ENCODE measurements at places on chromosomes 16 and 17.

DNA sequence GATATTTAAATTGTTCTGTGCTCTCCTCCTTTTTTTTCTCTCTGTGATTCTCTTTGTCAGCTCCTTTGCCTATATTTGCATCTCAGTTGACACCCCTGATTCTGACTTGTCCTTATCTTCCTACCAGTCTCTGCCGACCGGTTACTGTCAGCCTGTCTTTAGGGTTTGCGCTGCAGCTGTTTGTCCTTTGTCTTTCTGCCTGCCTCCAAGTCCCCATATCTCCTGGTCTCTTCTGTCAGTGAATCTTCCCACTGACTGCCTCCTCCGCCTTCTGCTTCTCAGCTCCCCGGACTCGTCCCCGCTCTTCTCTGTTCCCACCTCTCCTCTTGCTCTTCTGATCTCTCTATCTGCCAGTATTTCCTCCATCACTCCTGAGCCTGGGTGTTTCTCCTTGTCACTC, 5.2 kb downstream of the TLCD2 start:
- DNase-seq = no peak

- no peak for DNase-seq
Observed at GRCh38 chr17:45976755-45977505, 22.1 kb upstream of the STH start.

GRCh38 chr16:5024632-5025031, 9.1 kb downstream of the NAGPA start:
- DNase-seq = no peak

DNA sequence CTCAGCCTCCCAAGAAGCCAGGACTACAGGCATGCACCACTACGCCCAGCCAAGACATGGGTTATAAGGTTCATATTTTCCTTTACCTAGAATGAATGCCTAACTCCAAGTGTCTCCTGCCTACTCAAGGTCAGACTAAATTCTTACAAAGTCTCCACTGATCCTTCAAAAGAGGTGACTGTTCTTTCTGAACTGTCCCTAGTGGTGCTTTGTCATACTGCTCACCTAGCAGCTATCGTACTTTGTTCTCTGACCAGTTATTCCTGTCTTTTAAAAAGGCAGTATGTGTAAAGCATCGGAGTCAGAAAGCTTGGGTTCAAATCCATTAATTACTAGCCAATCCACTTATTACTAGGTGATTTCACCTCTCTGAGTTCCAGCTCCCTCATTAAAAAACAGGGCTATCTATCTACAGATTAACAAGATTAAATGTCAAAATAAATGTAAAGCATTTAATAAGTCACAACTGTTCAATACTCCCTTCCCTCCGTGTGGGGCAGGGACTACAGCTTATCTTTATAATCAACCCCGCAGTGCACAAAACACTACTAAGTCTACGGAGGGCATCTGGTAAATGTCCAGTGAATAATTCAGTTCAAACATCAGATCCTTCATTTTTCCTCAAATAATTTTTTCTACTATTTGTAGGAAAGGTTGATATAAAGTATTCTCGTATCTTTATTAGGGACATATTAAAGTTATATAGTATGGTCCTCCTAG, 20.0 kb upstream of the ITGA2B start:
- DNase-seq = no peak

- no peak for DNase-seq
Observed at GRCh38 chr16:83994087-83994486, 26.0 kb downstream of the NECAB2 start.

DNA sequence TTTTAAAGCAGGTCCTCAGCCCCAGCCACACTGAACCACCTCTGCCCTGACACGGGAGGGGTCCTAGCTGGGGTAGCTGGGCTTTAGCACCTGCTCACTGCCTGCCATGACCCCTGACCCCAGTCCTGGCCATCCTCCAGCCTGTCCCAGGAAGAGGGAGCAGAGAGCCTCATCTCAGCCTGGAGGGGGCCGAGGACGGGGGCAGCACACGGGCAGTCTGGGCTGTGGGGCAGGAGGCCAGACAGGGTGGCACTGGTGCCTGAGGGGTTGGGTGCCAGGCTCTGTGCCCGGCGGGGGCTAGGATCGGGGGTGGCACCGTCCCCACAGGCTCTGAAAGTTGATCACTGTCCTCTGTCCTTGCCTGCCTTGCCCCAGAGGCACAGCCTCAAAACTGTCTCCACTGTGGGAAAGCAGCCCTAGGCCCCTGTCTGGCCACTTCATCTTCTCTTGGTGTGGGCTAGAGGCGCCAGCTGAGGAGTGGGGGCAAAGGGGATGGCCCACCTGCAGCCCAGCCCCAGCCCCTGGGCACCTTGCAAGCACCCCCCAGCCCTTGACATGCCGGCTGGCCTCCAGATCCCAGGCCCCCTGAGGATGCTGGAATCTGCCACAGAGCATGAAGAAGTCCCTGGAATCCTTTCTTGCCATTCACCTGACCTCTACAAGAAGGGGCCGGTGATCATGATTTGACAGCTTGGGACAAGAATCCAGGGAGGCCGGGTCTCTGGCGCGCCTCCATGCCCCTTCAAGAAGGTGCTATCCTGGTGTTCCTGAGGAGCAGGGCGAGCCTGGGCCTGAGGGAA, 15.7 kb downstream of the ENDOV start:
- DNase-seq = no peak

DNA sequence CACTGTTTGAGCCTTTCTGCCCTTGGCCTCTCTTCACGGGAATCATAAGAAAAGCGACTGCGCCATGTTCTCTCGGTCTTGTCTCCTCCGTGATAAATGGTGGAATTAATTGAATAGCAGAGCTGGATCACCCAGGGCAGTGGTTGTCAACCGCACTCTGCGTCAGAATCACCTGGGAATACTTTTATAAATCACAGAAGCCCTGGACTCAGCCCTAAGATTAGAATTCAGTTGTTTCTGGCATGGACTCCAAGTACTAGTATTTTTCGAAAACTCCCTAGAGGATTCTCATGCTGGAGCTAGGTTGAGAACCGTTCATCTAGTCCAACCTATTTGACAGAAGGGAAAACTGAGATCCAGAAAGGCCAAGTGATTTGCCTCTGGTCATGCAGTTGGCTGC, 64.1 kb downstream of the SPACA3 start:
- no peak for DNase-seq

GRCh38 chr16:2210386-2211365, at the start of gene BRICD5:
Gene BRICD5 (minus strand): TSS chr16:2210863. CDS start chr16:2210833, 30 bp downstream.
- DNase-seq = no peak

GRCh38 chr17:39636927-39637736, at the start of gene STARD3:
Gene STARD3 (plus strand): TSS chr17:39637144. CDS start chr17:39653532, 16,388 bp downstream.
- DNase-seq = peak; percentile 82

DNA sequence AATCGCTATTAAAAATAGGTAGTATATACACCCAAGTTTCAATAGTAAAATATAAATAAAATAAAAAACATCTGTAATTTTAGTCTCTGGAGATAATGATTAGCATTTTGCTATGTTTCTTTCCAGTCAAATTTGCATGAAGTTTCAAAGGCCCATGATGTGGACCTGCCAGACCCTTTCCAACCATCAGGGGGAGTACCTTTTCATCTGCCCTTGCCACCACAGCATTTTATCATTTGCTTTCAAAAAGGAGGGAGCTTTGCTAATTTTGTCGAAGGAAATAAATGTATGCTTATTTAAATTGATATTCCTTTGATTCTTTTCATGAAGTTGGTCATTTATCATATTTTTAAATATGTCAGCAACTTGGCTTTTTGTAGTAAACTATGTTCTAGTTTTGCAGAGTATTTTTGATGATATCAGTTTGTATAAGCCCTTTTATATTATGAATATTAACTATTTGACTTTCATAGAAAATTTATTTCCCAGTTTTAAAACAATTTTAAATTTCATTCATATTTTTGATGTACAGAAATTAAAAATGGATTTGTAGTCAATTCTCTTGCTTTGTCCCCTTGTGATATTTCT, 115.2 kb upstream of the NETO2 start:
- DNase-seq = no peak

DNA sequence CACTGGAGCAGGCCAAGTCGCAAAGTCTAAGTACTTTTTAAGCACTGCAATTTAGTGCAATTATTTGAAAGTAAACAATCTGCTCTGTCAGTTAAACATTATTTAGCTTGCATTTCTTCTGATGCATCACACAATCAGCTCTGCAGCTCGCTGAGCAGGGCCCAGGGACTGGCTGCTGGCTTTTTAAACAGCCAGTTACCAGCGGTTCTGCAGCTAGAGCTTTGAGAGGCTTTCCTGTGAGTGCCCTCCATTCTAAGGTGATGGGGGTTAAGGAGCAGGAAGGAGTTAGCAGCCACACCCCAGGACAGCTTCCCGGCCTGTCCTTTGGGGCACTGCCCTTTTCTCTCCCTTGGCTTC, 154.3 kb downstream of the SALL1 start:
- DNase-seq = no peak

DNA sequence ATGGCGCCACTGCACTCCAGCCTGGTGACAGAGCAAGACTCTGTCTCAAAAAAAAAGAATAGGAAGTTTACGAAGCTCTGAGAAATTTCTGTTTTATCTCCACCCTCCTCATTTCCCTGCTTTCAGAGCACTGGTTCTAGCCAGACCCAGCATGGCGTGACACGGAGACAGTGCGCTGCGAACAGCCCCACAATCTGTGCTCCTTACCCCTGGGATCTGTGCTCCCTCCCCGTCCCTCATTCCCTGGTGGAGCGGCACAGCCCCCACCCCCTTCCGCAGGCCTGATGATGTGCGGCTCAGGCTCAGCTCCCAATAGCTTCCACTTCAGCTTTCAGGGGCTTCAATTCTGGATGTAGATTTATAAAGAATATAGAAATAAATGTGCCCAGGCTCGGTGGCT, 56.1 kb upstream of the ENDOV start:
- DNase-seq = no peak

DNA sequence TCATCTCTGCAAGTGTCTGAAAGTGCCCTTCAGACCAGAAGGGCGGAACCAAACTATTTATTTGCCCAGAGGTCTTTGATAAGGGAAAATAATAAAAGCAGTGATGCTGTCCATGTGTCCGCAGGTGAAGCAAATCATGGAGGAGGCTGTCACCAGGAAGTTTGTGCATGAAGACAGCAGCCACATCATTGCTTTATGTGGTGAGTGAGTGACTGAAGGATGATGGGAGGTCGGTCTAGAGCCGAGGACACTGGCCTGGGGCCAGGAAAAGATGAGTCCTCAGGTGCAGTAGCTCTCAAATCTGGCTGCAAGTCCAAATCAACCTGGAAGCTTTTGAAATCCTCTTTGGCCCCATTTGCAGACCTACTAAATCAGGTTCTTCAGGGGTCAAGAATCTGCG, 6.1 kb downstream of the SGSM2 start:
- no peak for DNase-seq

GRCh38 chr16:26189536-26189935, 497.8 kb downstream of the HS3ST4 start:
- DNase-seq = no peak

DNA sequence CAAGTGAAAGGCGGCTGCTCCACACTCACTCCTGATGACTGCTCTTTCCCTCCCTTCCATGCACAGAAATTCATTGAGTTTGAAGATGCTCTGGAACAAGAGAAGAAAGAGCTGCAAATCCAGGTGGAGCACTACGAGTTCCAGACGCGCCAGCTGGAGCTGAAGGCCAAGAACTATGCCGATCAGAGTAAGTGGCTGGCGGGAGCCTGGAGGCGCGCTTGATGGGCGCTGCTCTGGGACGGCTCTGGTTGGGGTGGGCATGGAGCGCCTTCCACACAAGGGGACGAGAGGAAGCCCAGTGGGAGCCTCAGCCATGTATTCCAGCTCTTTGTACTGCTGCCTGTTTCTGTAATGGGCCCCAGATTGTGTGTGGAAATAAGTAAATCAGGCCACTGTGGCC, 18.5 kb downstream of the MAPK8IP3 start:
- DNase-seq = no peak

- DNase-seq = no peak
Observed at GRCh38 chr16:48284772-48285409, 37.6 kb upstream of the ABCC11 start.

GRCh38 chr16:57795431-57795878, 6.8 kb downstream of the KIFC3 start:
- DNase-seq = no peak

DNA sequence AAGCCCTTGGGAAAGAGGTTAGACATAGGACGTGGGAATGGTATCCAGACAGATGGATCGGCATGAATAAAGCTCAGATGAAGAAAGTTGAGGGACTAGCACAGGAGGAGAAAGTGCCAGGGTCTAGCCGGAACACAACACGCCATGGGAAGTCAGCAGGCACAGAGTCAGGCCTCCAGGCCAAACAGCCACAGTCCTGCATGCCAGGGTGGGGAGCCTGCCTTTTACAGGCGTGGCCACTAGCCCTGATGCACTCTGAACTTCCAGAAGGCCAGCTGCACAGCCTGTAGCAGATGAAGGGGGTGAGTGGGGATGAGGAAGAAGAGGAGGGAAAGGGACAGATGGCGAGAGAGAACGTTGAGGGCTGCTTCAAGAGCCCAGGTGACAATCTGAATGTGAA, 5.2 kb downstream of the B9D1 start:
- no peak for DNase-seq

GRCh38 chr16:88390265-88390664, 7.5 kb downstream of the ZNF469 start:
- DNase-seq = no peak

DNA sequence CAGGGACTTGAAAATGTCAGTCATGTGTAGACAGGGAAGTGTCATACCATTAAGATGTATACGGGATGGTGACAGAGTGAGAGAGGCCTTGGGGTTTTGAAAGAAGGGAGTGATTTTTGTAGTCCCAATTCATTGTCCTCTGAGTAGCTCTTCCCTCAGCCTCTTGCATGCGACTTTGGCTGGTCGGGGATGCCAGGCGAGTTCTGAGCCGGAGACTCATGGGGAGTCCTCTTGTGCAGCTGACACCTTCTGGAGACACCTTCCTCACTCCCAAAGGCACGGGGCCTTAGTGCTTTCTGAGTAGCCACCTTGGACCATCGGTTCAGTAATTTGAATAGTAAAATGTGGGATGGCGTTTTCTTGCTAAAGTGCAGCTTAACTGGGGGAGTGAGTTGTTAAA, 144.7 kb downstream of the PRKCA start:
- no peak for DNase-seq

DNA sequence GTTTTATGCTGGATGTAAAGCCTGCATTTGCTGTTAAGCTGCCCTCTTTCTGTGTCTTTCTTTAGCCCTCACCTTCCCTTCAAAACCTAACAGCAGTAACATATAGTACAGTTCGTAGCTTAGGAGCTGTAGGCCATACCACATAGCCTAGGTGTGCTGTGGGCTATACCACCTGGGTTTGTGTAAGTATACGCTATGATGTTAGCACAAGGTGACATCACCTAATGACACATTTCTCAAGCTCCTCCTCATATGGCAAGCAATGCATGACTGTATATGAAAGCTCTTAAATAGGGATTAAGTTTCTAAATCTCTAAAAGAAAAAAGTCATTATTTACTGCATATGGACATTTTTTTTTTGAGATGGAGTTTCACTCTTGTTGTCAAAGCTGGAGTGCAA, 57.8 kb upstream of the TMEM97 start:
- DNase-seq = no peak

- DNase-seq = no peak
Observed at GRCh38 chr17:19544366-19544765, 10.7 kb downstream of the SLC47A1 start.

DNA sequence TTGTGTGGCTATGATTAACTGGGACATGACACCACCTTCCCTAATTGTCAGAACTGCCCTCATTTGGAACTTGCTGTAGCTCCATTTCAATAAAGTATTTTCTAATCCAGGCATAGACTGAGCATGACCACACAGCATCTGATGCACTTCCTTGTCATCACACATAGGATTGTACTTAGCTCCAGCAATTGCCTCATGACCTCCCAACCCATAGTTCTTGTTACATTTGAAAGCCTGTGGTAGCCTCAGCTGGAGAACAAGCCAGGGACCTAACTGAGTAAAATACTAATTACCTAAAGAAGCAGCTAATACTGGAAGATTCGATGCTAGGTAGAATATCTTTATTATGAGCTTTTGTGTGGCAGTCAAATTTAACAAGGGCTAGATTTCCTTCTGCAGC, 187.3 kb upstream of the KIF2B start:
- DNase-seq = no peak

Measured in T follicular helper cell (primary cell).